ENCODE measurements at places on chromosomes 2 and 18. TPM values are rescaled to one million over a fixed set of nuclear protein-coding genes. Genes with fewer than 3 reads are reported as not detected.

Gene CFAP53
- polyA plus RNA-seq = 3.5 TPM

Gene ELOA2
- polyA plus RNA-seq = not detected

Gene OSR1
- polyA plus RNA-seq = 7.1 TPM

Gene ARMC9
- 29.1 TPM for polyA plus RNA-seq

Gene STPG4
- 0.37 TPM for polyA plus RNA-seq

Gene TBR1
- 0.06 TPM for polyA plus RNA-seq

Gene CFAP221
- 19.2 TPM for polyA plus RNA-seq

Gene RBM44
- 0.70 TPM for polyA plus RNA-seq

Gene ONECUT2
- 0.12 TPM for polyA plus RNA-seq

- no peak for DNase-seq
These were observed 21.7 kb downstream of the AKAIN1 start for GRCh38 chr18:5175378-5175777.

- DNase-seq = no peak
These were observed 383.9 kb downstream of the ARHGAP15 start for GRCh38 chr2:143513081-143513480.

- DNase-seq = no peak
These were observed 3.2 kb upstream of the ENOSF1 start for GRCh38 chr18:715626-716025.

- no peak for DNase-seq
These were observed 118.7 kb downstream of the CYP26B1 start for GRCh38 chr2:72028996-72029395.

- no peak for DNase-seq
These were observed 676.1 kb upstream of the CELF4 start for GRCh38 chr18:38241736-38242135.

- no peak for DNase-seq
These were observed 404.3 kb downstream of the BCL11A start for GRCh38 chr2:60149176-60149575.

- DNase-seq = no peak
These were observed 54.5 kb downstream of the ZDBF2 start for GRCh38 chr2:206328974-206329373.

DNA sequence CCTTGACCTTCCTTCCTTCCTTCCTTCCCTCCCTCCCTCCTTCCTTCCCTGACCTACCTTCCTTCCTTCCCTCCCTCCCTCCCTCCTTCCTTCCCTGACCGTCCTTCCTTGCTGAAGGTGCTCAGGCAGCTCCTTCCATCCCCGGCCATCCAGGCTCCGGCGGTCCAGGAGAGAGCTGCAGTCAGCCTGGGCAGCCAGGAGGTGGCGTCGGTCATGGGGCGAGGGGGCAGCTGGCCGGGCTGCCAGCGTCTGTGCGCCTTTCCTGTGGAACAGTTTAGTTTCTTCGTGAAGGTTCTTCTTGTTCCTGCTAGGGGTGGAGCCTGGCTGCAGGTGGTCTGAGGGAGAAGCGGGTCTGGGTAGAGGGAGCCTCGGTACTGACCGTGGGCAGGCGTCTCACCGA is 15.7 kb downstream of the GPR35 start:
- DNase-seq = no peak

DNA sequence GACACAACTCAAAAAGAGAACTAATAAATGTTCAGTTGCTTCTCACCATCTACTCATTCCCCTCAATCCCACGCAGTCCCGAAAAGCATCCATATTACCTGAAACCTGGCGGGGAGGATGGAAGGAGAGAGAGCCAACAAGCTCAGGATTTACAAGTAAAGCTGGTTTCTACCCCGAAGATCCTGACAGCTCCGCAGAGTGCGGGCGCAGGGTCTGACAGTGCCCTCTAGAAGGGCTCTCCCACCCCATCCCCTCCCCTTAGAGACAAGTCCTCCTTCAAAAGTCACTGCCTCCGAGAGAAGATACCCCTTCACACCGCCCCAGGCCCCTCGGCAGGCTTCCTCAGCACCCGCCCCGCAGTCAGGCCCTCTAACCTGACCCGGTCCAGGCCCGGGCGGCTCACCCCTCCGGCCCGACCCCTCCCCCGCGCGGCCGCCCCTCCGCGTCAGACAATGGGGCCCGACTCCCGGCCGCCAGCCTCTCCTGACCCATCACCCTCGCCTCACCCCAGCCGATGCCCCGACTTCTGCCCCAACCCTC is 550 bp downstream of the RAB1A start:
- DNase-seq = no peak

DNA sequence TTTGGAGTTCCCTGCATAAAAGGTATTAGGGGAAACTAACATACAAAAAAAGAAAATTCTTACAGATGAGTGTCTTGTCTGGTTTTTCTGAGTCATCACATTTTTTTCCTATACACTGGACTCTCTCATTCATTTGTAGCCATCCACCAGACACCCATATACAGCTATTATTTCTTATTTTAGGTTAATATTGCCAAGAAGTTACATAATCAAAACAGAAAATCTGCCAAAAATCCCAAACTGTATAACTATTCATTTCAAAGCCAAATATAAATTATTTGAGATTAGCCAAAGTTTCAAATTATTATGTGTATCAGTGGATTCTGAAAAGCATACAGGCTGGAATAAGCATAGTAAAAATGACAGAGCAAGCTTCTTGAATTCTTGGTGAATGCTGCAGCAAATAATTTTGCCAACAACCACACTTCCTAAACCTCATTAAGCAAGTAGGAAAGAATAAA is 191.2 kb downstream of the NCKAP5 start:
- no peak for DNase-seq

DNA sequence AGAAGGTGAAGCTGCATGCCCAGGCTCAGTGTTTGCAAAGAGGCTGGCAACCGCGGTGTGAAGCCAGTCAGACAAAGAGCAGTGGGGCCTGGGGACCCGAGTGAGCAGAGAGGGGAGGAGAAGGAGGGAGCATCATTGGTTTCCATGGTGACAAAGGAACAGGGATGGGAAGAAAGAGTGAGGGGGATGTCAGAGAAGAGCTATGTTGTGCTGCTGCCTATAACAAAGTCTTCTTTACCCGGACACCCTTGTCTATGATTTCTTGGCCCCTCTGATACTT is 14.5 kb downstream of the TMEM247 start:
- DNase-seq = no peak

- DNase-seq = no peak
These were observed 259.1 kb downstream of the STK39 start for GRCh38 chr2:167988296-167988695.

DNA sequence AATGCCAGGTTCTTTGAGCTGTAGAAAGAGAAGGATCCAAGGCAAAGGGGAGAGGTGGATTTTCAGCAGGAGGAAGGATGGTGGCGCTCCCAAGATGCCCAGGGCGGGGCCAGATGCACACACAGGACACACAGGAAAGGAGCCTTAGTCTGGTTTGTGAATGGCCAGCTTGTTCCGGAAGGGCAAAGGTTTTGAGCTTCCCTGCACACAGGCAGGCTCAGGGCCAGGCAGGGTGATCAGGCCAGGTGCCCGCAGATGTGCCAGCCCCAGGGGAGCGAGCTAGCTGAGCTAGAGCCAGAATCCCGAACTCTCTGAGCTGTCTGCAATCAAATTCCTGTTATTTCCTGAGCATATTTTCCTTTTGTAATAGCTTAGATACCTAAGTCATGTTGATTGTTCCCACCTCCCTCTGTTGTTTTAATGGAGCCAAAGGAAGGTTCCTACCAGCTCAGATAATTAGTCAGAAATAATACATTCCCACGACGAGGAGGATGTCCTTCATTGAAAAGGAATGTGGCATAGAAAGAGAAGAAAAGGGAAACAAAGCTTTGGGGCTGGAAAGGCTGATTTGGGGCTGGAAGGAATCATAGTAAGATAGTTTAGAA is 13.7 kb upstream of the OTOF start:
- no peak for DNase-seq

DNA sequence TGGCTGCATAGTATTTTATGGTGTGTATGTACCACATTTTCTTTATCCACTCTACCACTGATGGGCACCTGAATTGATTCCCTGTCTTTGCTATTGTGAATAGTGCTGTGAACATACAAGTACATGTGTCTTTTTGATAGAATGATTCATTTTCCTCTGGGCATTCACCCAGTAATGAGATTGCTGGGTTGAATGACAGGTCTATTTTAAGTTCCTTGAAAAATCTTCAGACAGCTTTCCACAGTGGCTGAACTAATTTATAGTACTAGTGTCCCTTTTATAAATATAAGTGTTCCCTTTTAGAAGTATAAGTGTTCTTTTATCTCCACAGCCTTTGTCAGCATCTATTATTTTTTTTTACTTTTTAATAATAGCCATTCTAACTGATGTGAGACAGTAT is 303.9 kb upstream of the EPHA4 start:
- DNase-seq = no peak

DNA sequence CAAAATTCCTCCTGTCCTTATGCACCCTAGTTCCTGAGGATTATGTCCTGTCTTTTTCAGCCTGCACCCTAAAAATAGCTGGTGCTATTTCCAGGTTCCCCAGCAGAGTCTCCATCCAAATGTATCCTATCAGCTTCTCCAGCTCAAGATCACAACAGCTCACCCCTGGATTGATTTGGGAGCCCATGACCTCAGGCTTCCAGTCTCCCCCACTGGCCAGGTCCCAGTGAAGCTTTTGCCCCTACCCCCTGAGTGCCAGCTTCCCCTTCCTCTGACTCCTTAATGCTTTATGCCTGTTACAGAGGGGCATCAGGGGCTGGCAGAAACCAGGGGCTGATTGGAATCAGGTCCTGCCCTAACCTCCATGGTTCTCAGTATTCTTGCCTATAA is 76.9 kb upstream of the DAPL1 start:
- DNase-seq = no peak

DNA sequence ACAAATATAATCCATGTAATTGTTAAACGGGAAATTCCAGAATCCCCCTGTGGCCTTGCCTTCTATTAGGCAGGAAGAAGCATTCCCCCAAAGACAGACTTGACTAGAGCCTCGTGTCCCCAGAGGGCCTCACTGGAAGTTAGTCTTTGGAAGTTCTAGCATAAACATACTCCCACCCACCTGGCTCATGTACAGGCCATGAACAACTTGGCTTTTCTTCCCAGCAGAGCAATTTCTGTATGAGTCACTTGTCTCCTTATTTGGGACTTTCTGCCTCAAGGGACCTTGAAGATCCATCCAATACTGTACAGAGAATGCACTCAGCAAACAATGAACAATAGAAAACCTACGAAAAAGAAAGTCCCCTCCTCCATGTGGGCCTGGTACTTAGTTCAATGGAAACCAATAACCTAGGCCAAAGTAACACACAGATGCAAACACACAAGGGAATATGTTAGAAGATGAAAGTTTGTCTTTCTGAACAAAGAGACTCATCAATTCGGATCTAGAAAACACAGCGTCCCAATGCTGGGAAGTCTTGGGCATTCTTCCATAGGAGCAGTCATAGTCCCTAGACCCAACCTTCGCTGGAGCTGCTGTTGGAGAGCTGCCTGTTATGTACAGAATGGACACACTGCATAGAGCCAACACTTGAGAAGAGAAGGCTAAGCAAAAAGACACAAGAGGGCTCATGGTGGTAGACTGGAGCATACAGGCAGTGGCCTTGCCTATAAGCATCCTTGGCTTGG is 303.5 kb downstream of the HRH4 start:
- no peak for DNase-seq

GRCh38 chr2:183807870-183808269 is 683.6 kb downstream of the NUP35 start:
- no peak for DNase-seq

DNA sequence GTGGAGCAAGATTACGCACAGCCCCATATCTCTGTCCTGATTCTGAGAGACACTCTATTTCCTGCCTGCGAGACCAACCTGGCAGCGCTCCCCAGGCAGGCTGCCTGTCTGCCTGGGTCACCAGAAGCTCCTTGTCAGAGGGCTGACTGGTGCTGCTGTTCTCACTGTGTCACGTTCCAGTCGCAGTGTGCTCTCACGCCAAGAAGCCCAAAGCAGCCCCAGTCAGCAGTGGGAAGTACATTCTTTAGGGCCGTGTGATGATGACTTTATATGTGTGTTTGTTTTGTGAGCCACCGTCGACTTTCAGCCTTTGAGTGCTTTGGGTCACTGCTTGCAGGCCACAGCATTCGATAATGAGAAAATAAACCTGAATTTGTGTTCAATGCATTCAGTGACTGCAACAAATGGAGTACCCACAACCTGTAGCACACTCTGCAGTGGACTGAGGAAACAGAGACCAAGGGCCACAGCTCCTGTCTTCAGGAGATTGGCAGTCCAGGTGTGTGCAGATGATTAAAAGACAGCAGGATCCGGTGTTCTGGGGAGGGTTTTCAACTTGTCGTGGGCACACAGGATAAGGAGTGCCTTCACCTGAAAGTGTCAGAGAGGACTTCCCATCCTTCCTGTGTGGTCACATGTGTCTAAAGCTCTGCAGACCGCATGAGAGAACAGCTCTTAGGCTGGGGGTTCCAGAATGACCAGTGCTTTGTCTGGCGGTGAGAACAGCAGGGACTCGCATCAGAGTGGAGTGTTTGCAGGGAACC is 4.8 kb downstream of the TNFRSF11A start:
- DNase-seq = no peak

GRCh38 chr18:36897253-36897652 is 68.3 kb downstream of the KIAA1328 start:
- DNase-seq = no peak

GRCh38 chr18:60656553-60656952 is 284.0 kb upstream of the MC4R start:
- DNase-seq = no peak

Data from renal cortex interstitium (tissue), 15 donors.